ENCODE measurements at places on chromosomes 4 and X.

DNA sequence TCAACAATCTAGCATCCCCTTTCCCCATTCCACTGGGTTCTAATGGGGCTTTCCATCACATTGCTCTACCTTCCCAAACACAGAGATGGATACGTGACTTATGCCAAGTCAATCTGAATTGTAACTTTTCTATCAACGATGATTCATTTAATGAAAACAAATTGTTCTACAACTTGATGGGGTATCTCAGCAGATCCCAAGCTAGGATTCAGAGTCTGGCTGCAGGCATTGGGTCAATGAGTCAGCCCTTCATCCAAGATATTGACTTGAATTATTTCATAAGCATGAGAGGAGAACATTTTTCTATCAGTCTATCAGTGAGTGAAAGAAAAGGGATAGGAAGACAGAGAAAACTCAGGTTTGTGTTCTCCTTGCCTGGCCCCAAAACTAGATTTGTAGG lies 15.0 kb upstream of the HPGDS start:
- no peak for DNase-seq

DNA sequence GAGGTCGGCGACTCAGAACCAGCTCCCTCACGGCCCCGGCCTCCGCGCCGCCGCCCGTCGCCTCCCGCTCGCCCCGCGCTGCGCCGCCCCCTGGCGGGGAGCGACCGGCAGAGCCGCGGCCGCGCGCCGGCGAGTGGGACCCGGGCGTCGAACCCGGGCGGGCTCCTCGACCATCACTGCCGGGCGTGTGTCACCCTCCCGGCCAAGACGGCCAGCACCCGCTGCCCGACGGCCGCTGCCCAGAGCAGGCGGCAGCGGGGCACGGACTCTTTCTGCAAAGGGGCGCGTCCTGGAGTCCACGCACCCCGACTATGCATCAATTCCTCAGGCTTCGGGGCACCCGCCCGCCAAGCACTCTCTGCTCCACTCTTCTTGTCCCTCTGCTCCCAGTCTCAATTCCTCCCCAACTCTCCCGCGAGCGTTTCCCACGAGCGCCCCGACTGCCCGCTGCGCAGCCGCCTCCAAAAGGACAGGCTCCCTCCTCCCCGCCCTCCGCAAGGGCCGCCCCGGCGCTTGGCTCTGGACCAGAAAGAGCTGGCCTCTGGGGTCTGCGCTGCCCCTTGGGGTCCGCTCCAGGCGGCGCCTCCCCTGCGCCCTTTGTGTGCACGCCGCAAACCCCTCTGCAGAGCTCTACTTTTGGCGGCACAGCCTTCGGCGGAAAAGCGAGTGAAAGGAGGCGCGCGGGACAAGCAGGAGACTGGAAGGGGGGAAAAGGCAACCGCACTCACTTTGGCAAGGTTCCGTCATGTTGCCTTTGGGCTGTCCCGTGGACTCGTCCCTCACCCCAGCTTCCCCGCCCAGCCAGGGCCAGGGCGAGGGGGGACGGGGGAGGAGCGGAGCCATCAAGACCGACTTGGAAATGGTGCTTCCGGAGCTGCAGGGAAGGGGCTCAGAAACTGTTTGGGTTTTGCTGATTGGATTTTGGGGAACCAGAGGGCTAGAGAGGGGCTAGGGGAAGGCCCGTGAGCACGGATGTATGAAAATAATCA lies 1.0 kb downstream of the PDE5A start:
- peak; percentile 20 for DNase-seq

- no peak for DNase-seq
These were observed 23.3 kb upstream of the MGST2 start for GRCh38 chr4:139642364-139642763.

GRCh38 chr4:105280338-105281123 lies 133.9 kb downstream of the TET2 start:
- no peak for DNase-seq

DNA sequence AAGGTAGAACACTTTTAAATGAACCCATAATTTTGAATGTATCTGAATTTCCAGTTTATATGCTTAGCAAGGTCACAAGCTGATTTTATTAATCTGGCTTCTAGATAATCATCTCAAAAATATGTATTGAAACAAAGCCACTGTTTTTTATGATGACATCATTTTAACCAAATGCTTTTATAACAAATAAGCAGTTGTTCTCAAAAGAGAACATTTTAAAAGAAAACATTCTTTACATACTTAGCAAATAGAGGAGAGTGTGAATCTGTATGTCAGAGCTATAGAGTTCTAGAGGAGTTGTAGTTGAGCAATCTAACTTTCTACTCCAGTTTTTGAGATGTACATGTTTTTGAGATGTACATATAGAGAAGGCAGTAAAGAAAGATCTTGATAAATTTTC lies 42.5 kb downstream of the LAMP2 start:
- no peak for DNase-seq

- DNase-seq = no peak
These were observed 343.8 kb downstream of the GBA3 start for GRCh38 chr4:23036503-23036902.

DNA sequence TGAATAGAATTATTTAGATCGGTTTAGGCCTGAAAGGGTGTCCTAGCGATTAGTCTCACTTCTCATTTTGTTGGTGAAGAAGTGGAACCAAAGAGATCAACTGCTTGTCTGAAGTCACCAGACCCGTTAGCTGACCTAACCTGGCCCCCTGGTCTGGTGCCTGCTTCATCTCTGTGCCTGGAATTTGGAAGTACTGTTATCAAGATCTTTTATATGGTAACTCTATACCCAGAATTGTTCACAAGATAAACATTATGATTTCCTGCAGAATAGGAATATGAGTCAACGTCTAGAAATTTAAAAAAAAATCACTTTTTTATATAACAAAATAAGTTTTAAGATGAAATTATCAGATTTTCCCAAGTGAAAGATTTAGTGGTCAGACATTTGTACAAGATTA lies 37.2 kb downstream of the LRP2BP start:
- DNase-seq = no peak

DNA sequence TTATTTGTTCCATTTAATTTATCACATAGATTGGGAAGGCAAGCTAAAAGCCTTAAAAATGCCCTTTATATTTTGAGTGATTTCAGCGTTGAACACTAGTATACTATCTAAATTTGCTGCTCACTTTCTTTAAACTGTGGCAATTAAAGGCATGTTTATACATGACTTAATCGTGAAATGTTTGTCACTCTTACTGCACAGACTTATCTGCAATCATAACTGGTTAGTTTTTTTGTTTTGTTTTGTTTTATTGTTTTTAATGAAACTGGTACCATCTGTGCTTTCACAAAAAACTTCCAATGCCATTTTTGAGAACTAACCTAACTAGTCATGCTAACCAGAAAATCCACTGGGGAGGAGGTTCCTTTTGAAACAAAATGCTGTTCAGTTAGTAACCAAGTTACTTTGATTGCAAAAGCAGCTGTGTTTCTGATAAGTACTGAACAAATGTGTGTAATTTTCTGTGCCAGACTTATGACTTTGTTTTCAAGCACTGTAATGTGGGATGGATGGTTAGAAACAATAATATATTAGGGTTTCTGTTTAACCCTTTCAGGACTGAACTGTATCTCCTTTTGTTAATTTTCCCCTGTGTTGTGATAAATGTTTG lies 56.1 kb downstream of the CCKAR start:
- DNase-seq = no peak

- DNase-seq = no peak
These were observed 53.8 kb upstream of the NAP1L2 start for GRCh38 chrX:73268463-73268862.

DNA sequence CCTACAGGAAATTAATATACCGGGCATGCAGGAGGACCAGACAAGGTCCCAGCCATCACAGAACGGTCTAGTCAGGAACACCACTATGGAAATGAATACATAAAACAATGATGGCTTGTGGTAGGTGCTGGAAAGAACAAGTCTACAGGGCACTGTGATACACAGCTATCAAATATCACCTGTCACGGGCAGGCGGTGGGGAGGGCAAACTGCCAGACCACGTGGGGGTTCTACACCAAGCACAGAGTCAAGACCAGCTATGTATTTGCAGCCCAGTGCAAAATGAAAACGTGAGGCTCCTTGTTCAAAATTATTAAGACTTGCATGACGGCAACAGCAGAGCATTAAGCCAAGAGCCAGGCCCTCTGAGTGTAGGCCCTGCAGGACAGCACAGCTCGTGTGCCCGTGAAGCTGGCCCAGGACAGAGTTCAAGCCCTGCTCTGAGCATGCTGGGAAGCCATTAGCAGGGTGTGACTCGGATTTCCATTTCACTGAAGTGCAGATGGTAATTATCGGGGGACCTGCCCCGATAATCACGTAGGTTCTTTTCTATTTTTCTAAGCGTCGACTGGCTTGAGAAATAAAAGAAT lies 83.6 kb downstream of the JAKMIP1 start:
- no peak for DNase-seq

- DNase-seq = no peak
These were observed 78.3 kb upstream of the STIM2 start for GRCh38 chr4:26782168-26782829.

DNA sequence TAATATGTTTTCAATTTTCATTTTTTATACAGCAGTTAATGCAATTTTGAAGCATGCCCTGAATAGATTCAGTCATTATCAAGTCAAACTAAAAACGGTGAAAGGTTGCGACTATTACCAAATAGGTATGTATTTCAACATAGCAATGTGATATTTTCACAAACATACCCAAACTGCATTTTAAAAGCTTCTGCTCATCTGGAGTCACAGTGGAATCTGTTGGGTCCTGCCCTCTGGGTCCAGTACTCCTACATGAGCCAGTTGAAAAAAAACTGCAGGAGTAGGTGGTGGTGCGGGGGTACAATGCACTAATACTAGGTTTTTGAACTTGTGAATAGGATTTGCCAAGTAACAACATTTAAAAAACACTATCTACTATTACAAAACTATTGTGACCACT lies 938 bp downstream of the GPR34 start:
- no peak for DNase-seq

DNA sequence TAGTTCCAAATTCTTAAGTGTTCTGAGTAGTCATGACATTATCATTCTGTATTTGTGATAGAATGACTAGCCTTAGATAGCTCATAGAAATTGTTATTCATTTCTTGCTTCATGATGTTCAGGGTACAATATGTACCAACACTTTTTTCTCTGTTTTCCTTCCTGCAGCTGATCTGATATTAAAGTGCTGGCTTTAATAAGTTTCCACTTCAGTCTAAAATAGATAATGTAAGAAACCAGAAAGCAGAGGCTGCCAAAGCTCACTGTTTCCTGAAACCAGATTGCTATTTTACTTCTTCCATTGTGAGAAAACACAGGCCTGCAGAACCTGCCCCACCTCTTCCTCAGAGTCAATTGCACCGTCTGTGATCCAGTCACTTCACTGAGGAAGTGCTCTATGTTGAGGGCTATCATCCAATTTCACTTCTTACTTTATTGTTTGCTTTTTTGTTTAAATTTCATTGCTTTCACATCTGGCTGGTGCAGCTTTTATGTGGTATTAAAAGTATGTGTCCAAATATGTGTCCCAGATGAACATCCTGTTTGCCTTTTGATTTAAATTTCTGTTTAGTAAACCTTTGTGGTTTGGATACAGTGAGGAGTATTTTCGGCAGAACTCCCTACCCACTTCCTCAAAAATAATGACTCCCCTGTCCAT lies 652.1 kb downstream of the ANKRD50 start:
- DNase-seq = no peak

DNA sequence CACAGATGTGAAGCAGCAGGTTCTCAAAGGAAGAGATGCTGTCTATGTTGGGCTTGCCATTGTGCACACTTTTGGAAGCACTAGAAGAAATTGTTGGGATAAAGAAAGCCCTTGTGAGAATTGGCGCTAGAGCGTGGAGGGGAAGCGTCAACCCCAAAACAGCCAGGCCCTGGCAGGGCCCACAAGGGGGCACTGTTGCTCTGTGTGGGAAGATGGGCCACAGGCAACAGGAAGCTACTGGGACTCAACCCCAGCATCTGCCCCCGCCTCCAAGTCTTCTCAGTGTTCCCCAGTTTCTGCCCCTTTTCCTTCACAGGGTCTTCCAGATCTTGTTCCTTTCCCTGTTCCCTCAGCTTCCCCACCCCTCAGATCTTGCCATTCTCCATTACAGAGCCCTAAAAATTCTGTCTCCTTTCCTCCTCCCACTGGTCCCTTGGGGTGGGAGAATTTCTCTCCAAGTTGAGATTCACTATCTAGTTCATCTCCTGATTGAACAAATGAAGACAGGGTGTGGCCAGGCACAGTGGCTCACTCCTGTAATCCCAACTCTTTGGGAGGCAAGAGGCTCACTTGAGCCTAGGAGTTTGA lies 85.5 kb downstream of the STARD8 start:
- DNase-seq = peak; percentile 40

GRCh38 chr4:62301500-62301899 lies 1101.4 kb downstream of the ADGRL3 start:
- no peak for DNase-seq

GRCh38 chr4:68927165-68927564 lies 24.4 kb downstream of the UGT2A3 start:
- DNase-seq = no peak

- DNase-seq = no peak
These were observed 132.6 kb downstream of the GLUD2 start for GRCh38 chrX:121179972-121180371.

- DNase-seq = no peak
These were observed 35.5 kb upstream of the SORBS2 start for GRCh38 chr4:185847352-185848097.

- DNase-seq = no peak
These were observed 81.1 kb upstream of the SH3RF1 start for GRCh38 chr4:169351872-169352271.

DNA sequence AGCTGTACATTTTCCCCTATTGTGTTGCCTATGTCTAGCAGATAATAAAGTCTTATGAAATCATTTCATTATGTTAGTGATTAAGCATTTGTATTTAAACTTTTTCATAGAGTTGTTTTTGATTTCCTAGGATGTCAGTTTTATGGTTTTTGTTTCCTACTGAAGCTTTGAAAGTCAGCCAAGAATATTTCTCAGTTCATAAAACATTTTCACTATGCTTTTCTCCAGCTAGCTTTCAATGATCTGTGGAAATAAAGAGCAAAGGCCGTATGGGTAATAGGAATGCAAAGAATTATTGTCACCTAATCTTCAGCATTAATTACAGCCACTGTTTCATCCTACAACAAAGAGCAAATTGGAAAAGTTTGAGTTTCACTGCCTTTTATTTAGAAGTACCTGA lies 145.7 kb upstream of the NUDT6 start:
- no peak for DNase-seq

- DNase-seq = no peak
These were observed 139.3 kb downstream of the GASK1B start for GRCh38 chr4:158033416-158034120.
